ENCODE measurements at places on chromosomes 7 and 10. TPM values are rescaled to one million over a fixed set of nuclear protein-coding genes. Genes with fewer than 3 reads are reported as not detected.
A peak's percentile ranks its signal among the peaks of the same experiment; 100 is the strongest.

The NPFFR1 gene
- total RNA-seq, result 0.12 TPM

The GRM3 gene
- 0.17 TPM for total RNA-seq

The OR2A12 gene
- 0.06 TPM for total RNA-seq

The CAMK2G gene
- 41.1 TPM for total RNA-seq

DNA sequence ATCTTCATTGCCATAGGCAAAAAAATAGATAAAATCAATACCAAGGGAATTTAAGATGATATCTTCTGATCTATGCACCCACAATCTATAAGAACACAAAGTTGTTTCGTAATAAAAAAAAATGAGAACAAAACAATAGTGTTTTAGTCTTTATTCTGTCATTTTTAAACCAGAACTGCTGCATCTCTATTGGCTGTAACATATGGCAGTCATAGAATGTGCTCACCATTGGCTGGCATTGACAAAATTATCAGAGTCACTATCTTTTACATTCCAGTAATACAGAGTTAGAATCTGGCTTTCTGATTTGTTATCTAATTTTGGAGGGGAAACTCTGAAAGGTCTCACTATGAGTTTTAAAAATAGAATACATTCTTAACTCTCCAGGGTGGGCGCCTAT lies 138.6 kb upstream of the CCDC6 start:
- no peaks in the 10 kb centered on the region for H3K27me3 ChIP-seq
- H3K4me1 ChIP-seq, result no peaks in the 10 kb centered on the region
- H3K36me3 ChIP-seq, result peaks cover 12% of the 10 kb centered on the region

- no peaks in the 10 kb centered on the region for H3K27me3 ChIP-seq
- no peak overlapping the region for H3K27ac ChIP-seq
- no peak for DNase-seq
- no peaks in the 10 kb centered on the region for H3K36me3 ChIP-seq
- H3K4me1 ChIP-seq, result no peaks in the 10 kb centered on the region
Measured at GRCh38 chr10:75883081-75884072, 452.0 kb downstream of the LRMDA start.

- H3K4me1 ChIP-seq, result peaks cover 2% of the 10 kb centered on the region
- no peaks in the 10 kb centered on the region for H3K36me3 ChIP-seq
- no peak overlapping the region for H3K27ac ChIP-seq
- no peak overlapping the region for H3K4me3 ChIP-seq
Measured at GRCh38 chr10:78224602-78225001, 190.9 kb downstream of the RPS24 start.

- H3K27me3 ChIP-seq, result no peaks in the 10 kb centered on the region
- H3K4me1 ChIP-seq, result no peaks in the 10 kb centered on the region
- no peak for DNase-seq
Measured at GRCh38 chr7:41027428-41028115, 675.3 kb downstream of the INHBA start.

DNA sequence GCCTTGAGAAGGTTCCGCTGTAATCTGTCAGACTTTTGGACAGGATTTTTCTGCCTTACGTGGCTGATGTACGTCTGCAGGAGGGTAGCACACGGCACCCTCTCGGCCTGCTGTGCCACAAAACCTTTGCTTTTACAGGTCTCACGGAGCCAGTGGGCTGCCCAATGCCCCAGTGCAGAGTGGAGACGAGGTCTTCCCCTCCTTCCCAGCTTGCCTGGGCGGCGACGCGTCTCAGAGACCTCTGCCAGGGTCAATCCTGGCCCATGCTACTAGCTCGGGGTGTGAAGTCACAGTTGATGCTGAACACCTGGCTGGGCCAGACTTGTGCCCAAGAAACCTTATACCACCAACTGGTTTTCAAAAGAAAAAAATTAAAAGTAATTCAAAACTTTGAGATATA lies 526.4 kb downstream of the DNAJB6 start:
- peaks cover 1% of the 10 kb centered on the region for H3K4me1 ChIP-seq
- no peaks in the 10 kb centered on the region for H3K27me3 ChIP-seq
- H3K27ac ChIP-seq, result no peak overlapping the region
- no peak overlapping the region for H3K4me3 ChIP-seq
- no peaks in the 10 kb centered on the region for H3K36me3 ChIP-seq

GRCh38 chr7:107233174-107233573 lies 64.4 kb downstream of the HBP1 start:
- peaks cover 3% of the 10 kb centered on the region for H3K36me3 ChIP-seq
- peaks cover 11% of the 10 kb centered on the region for H3K4me1 ChIP-seq
- H3K27ac ChIP-seq, result peak overlapping the region; percentile 78
- H3K27me3 ChIP-seq, result no peaks in the 10 kb centered on the region

- H3K27me3 ChIP-seq, result peaks cover 2% of the 10 kb centered on the region
- H3K36me3 ChIP-seq, result no peaks in the 10 kb centered on the region
- no peaks in the 10 kb centered on the region for H3K4me1 ChIP-seq
- no peak for DNase-seq
Measured at GRCh38 chr7:24214670-24215069, 69.3 kb upstream of the NPY start.

DNA sequence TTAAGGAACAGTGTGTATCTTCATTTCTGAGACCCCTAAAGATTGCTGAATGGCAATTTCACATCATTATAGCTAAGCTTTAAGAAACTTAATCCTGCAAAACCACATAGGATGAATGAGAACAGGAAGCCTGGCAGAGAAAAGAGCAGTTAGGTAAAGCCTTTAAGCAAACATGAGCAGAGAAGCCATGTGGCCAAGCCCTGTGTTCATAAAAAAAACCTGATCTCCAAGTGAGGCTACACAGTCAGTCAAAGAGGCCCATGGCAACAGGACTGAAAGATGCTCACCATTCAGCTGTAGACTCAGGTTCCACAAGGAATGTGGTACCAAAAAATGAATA lies 9.3 kb downstream of the LIPA start:
- no peak overlapping the region for H3K27ac ChIP-seq
- no peak overlapping the region for H3K4me3 ChIP-seq
- H3K4me1 ChIP-seq, result peaks cover 2% of the 10 kb centered on the region

GRCh38 chr7:121376979-121377378 lies 19.1 kb downstream of the FAM3C start:
- H3K4me1 ChIP-seq, result peaks cover 5% of the 10 kb centered on the region
- no peak overlapping the region for H3K27ac ChIP-seq
- no peak for DNase-seq
- H3K36me3 ChIP-seq, result peaks cover 10% of the 10 kb centered on the region

GRCh38 chr10:20443094-20443493 lies 454.0 kb downstream of the NEBL start:
- DNase-seq, result no peak
- H3K27ac ChIP-seq, result no peak overlapping the region
- no peaks in the 10 kb centered on the region for H3K27me3 ChIP-seq
- no peaks in the 10 kb centered on the region for H3K4me1 ChIP-seq
- no peak overlapping the region for H3K4me3 ChIP-seq

GRCh38 chr10:6279540-6280267 lies 77.0 kb downstream of the PFKFB3 start:
- H3K36me3 ChIP-seq, result no peaks in the 10 kb centered on the region
- H3K4me1 ChIP-seq, result peaks cover 16% of the 10 kb centered on the region
- DNase-seq, result no peak
- no peaks in the 10 kb centered on the region for H3K27me3 ChIP-seq

DNA sequence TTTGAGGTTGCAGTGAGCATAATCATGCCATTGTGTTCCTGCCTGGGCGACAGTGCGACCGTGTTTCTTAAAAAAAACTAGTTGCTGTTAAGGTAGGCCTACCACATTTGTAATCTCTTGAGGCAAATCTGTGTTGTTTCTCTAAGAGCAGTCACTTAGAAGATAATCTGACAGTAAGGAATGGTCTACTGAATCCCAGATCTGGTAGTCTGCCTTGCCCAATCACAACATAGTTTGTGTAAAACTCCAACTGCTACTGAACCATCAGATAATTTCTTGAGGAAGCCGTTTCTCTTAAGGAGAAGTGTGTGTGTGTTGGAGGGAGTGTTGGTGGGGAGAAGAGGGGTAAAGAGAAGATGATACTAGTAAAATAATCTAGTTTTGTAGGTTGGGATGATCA lies 5.0 kb downstream of the NRF1 start:
- H3K27ac ChIP-seq, result no peak overlapping the region
- no peak overlapping the region for H3K4me3 ChIP-seq
- no peaks in the 10 kb centered on the region for H3K27me3 ChIP-seq
- no peaks in the 10 kb centered on the region for H3K36me3 ChIP-seq

DNA sequence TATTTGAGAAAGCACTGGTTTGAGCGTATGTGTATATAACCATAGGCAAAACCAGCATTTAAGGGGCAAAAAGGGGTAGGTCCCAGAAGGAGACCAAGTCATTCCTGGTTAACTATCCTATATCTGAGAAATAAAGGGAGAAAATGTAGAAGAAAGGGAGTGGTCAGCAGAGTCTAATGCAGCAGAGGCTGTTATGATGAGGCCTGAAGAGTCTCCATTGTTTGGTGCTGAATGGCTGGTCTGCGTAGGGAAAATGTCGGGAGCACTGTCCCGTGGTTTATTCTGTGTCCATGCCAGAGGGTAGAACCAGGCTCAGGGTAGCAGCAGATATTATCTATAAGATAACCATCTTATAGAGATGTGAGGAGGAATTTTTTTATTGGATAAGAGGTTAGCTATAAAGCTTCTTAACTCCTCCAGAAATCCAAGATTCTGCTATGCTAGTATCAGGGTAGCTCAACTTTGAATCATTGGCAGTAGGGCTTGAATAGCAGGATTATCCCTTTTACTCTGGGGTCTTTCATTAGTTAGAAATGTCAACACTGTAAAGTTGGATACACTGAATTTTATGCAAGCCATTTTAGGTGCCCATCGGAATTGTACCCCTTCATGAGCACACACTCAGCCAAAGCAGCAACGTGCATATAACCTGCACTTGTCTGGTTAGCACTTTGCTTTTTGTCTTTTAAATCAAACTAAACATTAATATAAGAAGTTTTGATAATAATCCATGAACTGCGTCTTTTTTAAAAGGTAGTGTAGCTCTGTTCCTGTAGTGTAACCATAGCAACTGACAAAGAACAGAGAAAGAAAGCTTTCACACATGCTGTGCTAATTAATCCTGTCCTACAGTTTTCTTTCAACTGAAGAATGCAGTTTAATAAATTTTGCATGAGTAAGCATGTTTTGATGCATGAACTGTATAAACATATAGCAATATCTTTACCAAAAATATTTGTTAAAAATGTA lies 312.0 kb upstream of the FZD1 start:
- DNase-seq, result no peak
- H3K4me3 ChIP-seq, result no peak overlapping the region
- H3K27me3 ChIP-seq, result no peaks in the 10 kb centered on the region
- H3K27ac ChIP-seq, result no peak overlapping the region
- peaks cover 2% of the 10 kb centered on the region for H3K36me3 ChIP-seq
- H3K4me1 ChIP-seq, result no peaks in the 10 kb centered on the region
